SK-N-SH (cell line): ENCODE measurements at places on chromosomes 1 and 21.

DNA sequence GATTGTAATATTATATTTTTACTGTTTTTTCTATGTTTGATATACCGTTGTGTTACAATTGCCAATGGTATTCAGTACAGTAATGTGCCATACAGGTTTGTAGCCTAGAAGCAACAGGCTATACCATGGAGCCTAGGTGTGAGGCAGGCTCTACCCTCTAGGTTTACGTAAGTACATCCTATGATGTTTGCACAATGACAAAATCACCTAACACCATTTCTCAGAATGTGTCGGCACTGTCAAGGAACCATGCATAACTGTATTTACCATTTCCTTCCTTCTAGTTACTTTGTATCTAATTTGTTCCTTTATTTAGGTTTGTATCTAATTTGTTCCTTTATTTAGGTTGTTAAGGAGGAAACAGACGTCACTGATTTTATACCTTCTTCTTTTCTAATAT, 9.9 kb downstream of the NPHP4 start:
- DNase-seq = no peak
- no peaks in the 10 kb centered on the region for H3K27me3 ChIP-seq
- H3K4me3 ChIP-seq = no peak overlapping the region
- peaks cover 6% of the 10 kb centered on the region for H3K36me3 ChIP-seq

DNA sequence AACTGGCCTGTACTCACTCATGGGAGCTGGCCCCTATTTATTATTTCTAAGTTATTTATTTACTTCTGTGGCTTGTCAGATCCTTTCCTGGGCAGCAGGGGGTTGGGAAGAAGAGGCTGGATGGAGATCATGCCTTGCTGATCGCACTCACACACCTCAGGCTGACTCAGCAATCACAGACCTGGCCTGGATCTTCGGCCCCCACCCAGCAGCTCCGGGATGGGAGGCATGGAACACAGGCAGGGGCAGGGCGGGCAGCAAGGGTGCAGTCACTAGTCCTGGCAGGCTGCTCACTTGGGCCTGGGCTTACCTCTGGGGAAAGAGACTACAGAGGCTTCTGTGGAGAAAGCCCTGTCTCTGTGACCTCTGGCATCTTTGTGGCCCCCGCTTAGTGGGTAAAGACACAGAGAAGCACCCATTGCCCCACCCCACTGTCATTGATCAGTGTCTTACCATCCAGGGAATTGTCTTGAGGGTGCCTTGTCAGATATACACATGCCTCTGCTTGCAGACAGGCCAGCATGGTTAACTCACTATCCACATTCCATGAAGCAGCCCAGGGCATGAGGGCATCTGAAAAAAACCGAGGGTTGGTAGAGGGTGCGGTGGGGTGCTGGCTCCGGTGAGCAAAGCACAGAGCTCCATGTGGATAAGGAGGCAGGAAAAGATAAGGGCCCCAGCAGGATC, 3.7 kb downstream of the ARTN start:
- H3K36me3 ChIP-seq = no peaks in the 10 kb centered on the region
- DNase-seq = no peak
- no peaks in the 10 kb centered on the region; the same call in 1 of the 2 replicates for H3K4me1 ChIP-seq

- H3K4me1 ChIP-seq = no peaks in the 10 kb centered on the region
- DNase-seq = no peak
- no peaks in the 10 kb centered on the region for H3K27me3 ChIP-seq
- H3K36me3 ChIP-seq = no peaks in the 10 kb centered on the region
- H3K27ac ChIP-seq = peak overlapping the region; percentile 54
- peak overlapping the region; percentile 51 for H3K4me3 ChIP-seq
These were observed 11.0 kb upstream of the PGD start for GRCh38 chr1:10387677-10388386.

GRCh38 chr1:21206117-21206516, 29.4 kb upstream of the EIF4G3 start:
- H3K27ac ChIP-seq = no peak overlapping the region
- no peak for DNase-seq
- H3K4me3 ChIP-seq = no peak overlapping the region
- H3K36me3 ChIP-seq = no peaks in the 10 kb centered on the region
- no peaks in the 10 kb centered on the region for H3K27me3 ChIP-seq
- H3K4me1 ChIP-seq = no peaks in the 10 kb centered on the region; the same call in 1 of the 2 replicates

- H3K4me3 ChIP-seq = no peak overlapping the region
- H3K27me3 ChIP-seq = no peaks in the 10 kb centered on the region
- no peak overlapping the region for H3K27ac ChIP-seq
- DNase-seq = no peak
These were observed 196.1 kb upstream of the VAMP3 start for GRCh38 chr1:7575041-7575400.

DNA sequence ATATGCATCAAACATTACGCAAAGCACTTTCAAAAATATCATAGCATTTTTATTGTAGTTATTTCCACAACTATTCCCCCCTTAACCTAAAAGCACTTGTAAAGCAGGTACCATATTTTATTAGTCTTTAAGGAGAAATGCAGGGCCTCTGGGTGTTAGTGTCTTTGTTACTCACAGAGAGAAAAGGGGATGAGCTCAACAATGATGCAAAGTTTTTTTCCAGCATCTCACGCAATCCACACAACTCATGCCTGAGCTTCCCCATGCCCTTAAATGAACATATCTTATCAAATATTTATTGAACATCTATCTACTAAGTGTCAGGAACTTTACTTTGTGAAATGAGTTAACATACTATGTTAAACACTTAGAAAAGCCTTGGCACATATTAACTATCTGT, 50.6 kb downstream of the BEND5 start:
- H3K36me3 ChIP-seq = no peaks in the 10 kb centered on the region
- no peaks in the 10 kb centered on the region for H3K27me3 ChIP-seq
- DNase-seq = no peak
- H3K4me3 ChIP-seq = no peak overlapping the region
- H3K27ac ChIP-seq = no peak overlapping the region

- H3K27ac ChIP-seq = peak overlapping the region; percentile 84; the same call in 1 of the 2 replicates
- DNase-seq = peak; percentile 22
- H3K36me3 ChIP-seq = peaks cover 18% of the 10 kb centered on the region
- H3K4me3 ChIP-seq = peak overlapping the region; percentile 88
- peaks cover 3% of the 10 kb centered on the region; the same call in 1 of the 2 replicates for H3K4me1 ChIP-seq
These were observed 585 bp upstream of the AHCTF1 start for GRCh38 chr1:246932366-246932700.

- H3K4me1 ChIP-seq = peaks cover 26% of the 10 kb centered on the region
- no peaks in the 10 kb centered on the region for H3K27me3 ChIP-seq
- DNase-seq = no peak
- peaks cover 28% of the 10 kb centered on the region for H3K36me3 ChIP-seq
- H3K27ac ChIP-seq = peak overlapping the region; percentile 66; the same call in 1 of the 2 replicates
These were observed 87.6 kb downstream of the BCAR3 start for GRCh38 chr1:93593854-93594602.

GRCh38 chr1:17725084-17725719, 29.9 kb upstream of the ACTL8 start:
- H3K36me3 ChIP-seq = no peaks in the 10 kb centered on the region
- H3K4me3 ChIP-seq = no peak overlapping the region
- no peak for DNase-seq
- no peaks in the 10 kb centered on the region for H3K27me3 ChIP-seq

GRCh38 chr1:169890761-169891538, 2.7 kb downstream of the SCYL3 start:
- H3K36me3 ChIP-seq = peaks cover 25% of the 10 kb centered on the region
- no peak overlapping the region for H3K4me3 ChIP-seq
- H3K4me1 ChIP-seq = peaks cover 20% of the 10 kb centered on the region; the same call in 1 of the 2 replicates
- H3K27ac ChIP-seq = no peak overlapping the region

DNA sequence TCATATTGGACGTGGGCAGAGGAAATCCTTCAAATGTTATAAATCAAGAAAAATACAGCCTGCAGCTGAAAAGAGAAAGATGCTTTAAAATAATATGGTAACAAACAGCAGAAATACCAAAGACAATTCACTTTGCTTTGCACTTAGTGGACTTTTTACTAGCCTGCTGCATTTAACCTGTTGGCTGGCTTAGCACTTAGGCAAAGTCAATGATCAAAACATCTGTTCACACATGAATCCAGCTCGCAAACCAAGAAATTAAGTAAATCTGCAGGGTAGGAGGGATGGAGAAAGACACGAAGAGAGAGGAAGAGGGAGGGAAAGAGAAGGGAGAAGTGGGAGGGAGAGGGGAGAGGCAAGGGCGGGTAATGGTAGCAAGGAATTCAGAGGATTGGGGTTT, 103.6 kb upstream of the RAB4A start:
- H3K27ac ChIP-seq = peak overlapping the region; percentile 19; the same call in 1 of the 2 replicates
- no peaks in the 10 kb centered on the region for H3K36me3 ChIP-seq
- H3K27me3 ChIP-seq = no peaks in the 10 kb centered on the region; the same call in 1 of the 2 replicates
- H3K4me3 ChIP-seq = no peak overlapping the region

- no peak overlapping the region for H3K27ac ChIP-seq
- H3K4me1 ChIP-seq = peaks cover 5% of the 10 kb centered on the region
- H3K4me3 ChIP-seq = no peak overlapping the region
- no peaks in the 10 kb centered on the region for H3K27me3 ChIP-seq
- no peak for DNase-seq
These were observed 12.6 kb upstream of the NTPCR start for GRCh38 chr1:232937741-232938375.

DNA sequence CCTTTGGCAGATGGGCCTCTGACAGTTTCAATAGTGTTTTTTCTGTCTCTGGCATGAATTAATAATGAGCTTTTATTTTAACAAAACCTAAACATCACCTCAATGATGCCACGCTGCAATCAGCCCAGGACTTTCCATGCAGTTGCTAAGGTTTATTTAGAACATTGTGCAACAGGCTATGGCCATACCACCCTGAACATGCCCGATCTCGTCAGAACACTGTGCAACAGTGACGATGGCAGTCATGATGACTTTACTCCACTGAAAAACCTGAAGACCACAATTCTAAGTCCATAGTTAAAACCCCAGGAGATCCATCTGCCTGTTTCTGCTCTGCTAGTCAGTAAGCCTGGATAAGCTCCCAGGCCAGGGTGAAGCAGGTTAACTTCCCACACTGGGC, 310.0 kb downstream of the PBX1 start:
- DNase-seq = no peak
- H3K4me1 ChIP-seq = no peaks in the 10 kb centered on the region
- no peak overlapping the region for H3K4me3 ChIP-seq
- H3K27me3 ChIP-seq = no peaks in the 10 kb centered on the region
- H3K27ac ChIP-seq = no peak overlapping the region

DNA sequence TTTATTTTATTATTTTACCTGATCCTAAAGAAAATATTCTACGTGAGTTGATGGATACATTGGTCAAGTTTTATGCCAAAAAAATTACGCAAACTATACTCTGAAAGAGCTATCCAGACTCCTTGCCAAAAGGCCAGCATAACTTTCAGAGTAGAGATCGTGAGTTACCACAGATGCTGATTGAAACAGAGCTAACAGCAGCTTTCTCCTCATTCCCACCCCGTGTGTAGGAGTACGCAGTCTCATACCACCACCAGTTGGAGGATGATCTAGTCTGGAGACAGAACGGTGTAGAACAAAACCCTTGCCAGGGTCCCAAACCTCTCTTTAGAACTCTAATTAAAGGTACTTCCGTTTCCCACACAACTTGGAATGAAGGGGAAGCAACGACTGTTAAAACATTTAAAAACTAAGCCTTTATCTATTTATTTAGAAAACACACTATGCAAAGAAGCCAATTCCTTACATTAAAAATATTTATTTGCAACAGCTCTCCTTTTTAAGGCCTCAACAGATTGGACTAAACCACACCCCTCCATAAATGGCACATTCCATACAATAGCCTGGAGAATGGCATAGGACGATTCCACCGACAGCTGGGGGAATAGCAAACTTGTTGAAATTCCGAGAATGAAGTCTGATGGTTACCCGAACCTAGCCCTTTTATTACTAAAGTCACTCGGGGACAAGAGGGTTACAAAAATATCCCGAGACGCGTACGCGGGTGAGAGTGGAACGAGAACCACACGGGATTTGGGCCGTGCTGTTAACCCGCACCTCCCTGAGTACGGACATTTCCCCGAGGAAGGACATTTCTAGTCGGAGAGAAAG, 1.4 kb downstream of the NUCKS1 start:
- peaks cover 17% of the 10 kb centered on the region for H3K36me3 ChIP-seq
- H3K4me1 ChIP-seq = peaks cover 15% of the 10 kb centered on the region
- peak; percentile 28 for DNase-seq
- H3K27ac ChIP-seq = peak overlapping the region; percentile 96

GRCh38 chr1:61637470-61637869, 87.5 kb downstream of the TM2D1 start:
- no peak overlapping the region for H3K4me3 ChIP-seq
- H3K36me3 ChIP-seq = no peaks in the 10 kb centered on the region
- no peak for DNase-seq
- no peak overlapping the region for H3K27ac ChIP-seq
- H3K4me1 ChIP-seq = 0 out of 2 replicates have a peak, but pooled peaks cover 5% of the 10 kb centered on the region
- H3K27me3 ChIP-seq = no peaks in the 10 kb centered on the region

DNA sequence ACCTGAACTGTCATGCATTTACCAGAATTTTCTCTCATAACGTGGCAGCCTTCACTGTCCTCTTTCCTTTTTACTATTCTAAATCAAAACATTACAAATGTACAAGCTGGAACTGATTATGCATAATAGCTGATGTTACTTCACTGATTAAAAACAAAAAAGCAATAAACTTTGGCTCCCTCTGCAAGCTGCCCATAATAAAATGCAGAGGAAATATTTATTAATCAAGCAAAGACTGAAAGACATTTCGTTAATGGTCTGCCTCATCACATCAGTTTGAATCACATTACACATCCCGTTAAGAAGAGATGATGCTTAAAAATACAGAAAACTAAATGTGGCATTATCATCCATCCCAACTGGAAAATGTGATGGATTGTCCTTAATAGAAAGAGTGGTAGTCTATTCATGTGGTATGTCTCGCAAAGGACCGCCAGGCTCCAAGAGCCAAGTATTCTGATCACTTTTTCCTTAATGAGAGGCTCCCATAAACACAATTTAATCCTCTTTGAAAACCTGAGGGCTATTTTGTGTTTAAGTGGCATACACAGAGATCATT, 225.3 kb downstream of the RGS7 start:
- H3K4me3 ChIP-seq = no peak overlapping the region
- peaks cover 7% of the 10 kb centered on the region for H3K4me1 ChIP-seq
- no peak for DNase-seq
- H3K27me3 ChIP-seq = no peaks in the 10 kb centered on the region
- H3K36me3 ChIP-seq = no peaks in the 10 kb centered on the region

- H3K27me3 ChIP-seq = no peaks in the 10 kb centered on the region
- peak overlapping the region; percentile 86; the same call in 1 of the 2 replicates for H3K27ac ChIP-seq
- H3K4me3 ChIP-seq = peak overlapping the region; percentile 77; the same call in 1 of the 2 replicates
- H3K4me1 ChIP-seq = peaks cover 5% of the 10 kb centered on the region; the same call in 1 of the 2 replicates
These were observed 1.7 kb downstream of the PATJ start for GRCh38 chr1:61743716-61744580.

DNA sequence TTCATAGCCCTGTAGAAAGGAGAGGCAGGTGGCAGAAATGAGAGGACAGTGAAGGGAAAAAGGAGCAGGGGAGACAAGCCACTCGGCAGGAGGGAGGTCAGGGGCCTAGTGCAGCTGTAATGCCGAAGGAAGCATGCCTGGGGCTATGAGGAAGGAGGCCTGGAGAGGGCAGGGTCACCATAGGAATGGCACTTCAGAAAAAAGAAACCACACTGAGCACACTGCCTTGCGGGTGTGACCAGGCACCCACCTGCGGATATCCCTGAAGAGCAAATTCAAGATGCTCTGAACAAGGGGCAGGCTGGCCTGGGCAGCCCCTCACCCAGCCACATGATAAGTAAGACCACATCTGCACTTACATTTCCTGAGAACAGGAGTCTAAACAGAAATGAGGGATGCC, 104.7 kb downstream of the JAK1 start:
- peaks cover 19% of the 10 kb centered on the region for H3K36me3 ChIP-seq
- no peak for DNase-seq
- H3K27me3 ChIP-seq = no peaks in the 10 kb centered on the region
- no peaks in the 10 kb centered on the region for H3K4me1 ChIP-seq
- no peak overlapping the region for H3K4me3 ChIP-seq
